ENCODE measurements at places on chromosomes 1 and 21.

- DNase-seq, result no peak
Measured at GRCh38 chr1:22587247-22587646, 24.0 kb downstream of the EPHA8 start.

- DNase-seq, result no peak
Measured at GRCh38 chr1:9429342-9429711, 109.9 kb upstream of the SLC25A33 start.

DNA sequence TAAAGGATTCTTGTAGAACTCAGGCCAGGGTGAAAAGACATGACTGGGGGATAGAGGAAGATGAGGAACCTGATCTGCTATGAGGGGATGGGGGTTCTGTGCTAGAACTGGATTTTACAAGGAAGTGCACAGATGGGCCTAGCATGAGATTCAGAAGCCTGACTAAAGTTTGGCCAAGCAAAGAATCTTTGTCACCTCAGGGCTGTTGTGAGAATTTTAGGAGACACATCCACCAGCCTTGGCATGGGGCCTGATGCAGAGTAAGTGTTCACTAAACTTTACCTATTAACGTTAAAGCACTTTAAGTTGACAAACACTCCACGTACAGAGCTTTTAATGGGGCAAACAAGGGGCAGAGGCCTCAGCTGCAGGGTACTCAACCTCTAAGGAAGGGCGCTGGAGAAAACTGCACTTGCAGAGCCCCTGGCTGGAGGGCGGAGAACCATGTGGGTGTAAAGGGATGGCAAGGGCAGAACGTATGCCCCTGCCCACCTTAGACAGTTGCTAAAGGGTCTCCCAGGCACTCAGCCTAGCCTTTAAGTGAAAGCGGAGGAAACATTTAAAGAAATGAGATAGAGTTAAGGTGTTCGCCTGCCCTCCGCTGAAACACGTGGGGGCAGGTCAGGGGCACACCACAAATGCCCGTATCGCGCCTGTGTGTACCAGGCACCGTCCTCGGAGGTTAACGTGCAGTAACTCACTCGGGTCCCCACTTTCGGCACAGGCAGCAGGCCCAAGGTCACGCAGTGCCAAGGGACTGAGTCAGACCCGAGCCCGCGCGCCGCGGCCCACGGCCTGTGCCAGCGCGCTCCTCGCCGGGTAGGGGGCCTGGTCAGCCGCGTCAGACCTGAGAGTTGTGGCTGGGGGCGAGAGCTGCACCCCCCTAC lies 990 bp upstream of the MRPS6 start:
- no peak for DNase-seq

DNA sequence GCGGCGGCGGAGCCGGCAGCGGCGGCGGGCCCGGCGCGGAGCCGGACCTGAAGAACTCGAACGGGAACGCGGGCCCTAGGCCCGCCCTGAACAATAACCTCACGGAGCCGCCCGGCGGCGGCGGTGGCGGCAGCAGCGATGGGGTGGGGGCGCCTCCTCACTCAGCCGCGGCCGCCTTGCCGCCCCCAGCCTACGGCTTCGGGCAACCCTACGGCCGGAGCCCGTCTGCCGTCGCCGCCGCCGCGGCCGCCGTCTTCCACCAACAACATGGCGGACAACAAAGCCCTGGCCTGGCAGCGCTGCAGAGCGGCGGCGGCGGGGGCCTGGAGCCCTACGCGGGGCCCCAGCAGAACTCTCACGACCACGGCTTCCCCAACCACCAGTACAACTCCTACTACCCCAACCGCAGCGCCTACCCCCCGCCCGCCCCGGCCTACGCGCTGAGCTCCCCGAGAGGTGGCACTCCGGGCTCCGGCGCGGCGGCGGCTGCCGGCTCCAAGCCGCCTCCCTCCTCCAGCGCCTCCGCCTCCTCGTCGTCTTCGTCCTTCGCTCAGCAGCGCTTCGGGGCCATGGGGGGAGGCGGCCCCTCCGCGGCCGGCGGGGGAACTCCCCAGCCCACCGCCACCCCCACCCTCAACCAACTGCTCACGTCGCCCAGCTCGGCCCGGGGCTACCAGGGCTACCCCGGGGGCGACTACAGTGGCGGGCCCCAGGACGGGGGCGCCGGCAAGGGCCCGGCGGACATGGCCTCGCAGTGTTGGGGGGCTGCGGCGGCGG lies 1.0 kb downstream of the ARID1A start:
- DNase-seq, result no peak

GRCh38 chr1:109959632-109959973 lies 25.0 kb upstream of the AHCYL1 start:
- no peak for DNase-seq

DNA sequence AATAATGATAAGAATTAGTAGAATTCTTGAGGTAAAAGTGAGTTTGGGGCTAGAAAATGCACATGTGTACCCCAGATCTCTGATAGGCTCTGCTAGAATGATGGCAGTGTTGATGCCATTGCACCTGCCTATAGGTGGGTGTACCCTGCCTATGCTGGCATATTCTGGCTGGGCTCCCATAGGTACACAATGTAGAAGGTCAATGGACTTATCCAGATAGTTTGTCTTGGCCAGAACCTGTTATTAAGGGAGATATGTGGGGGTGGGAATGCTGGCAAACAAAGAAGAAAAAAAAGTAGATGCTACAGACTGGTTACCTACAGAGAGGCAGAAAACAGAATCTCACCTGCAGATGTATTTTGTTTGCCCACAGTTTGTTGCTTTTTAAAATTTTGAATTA lies 14.1 kb upstream of the KLHDC8A start:
- no peak for DNase-seq

DNA sequence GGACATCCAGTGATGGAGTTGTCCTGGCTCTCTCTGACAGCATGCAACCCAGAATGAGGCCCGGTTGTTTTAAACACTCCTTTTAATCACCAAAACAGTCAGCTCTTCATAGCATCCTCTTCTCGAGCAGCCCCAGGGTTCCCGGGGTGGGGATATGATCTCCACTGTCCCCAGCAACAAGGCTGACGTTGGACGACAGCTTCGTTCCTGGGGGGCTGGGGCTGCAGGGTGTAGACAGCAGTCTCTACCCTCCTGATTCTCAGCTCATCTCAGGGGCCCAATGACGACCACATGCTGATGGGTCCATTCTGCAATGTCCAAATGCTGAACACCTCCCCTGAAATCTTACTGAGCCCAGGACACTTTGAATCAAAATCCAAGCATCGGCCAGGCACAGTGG lies 27.0 kb downstream of the TRIM11 start:
- DNase-seq, result no peak

DNA sequence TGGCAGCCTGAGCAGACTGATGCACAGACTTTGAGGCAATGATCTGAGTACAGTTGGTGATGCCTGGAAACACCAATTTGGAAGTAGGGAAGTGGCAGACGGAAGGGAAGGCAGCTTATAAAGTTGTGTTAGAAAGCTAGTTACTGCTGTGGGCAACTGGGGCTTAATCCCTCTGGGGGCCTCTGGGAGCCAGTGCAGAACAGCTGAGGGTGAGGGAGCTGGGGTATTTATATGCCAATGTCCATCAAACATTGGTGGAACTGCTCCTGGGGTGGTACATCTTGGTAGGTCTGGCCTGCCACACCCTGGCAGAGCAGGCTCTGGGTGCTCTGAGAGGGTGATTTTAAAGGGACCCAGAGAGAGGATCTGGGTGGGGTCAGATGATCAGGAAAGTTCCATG lies 28.1 kb downstream of the TNFRSF8 start:
- DNase-seq, result no peak

- DNase-seq, result no peak
Measured at GRCh38 chr21:46061950-46062349, 36.0 kb upstream of the COL6A2 start.

- DNase-seq, result no peak
Measured at GRCh38 chr1:11053758-11054137, 6.1 kb downstream of the SRM start.

DNA sequence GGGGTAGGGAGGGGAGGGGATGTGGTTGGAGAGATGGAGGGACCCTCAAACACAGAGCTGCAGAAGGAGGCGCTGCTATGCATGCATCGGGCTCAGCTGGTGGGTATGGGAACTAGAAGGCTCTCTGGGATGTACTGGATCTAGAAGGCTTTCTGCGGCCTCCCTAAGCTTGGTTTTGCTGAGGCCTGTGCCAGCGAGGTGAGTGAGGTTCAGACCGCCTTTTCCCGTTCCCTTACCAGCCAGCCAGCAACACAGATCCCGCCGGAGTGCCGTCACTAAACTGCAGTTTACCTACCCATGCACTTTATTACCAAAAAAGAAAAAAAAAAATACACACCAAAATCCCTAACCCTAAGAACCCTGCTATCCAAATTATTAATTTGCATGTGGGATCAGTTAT lies 180.2 kb downstream of the PRDM16 start:
- no peak for DNase-seq

DNA sequence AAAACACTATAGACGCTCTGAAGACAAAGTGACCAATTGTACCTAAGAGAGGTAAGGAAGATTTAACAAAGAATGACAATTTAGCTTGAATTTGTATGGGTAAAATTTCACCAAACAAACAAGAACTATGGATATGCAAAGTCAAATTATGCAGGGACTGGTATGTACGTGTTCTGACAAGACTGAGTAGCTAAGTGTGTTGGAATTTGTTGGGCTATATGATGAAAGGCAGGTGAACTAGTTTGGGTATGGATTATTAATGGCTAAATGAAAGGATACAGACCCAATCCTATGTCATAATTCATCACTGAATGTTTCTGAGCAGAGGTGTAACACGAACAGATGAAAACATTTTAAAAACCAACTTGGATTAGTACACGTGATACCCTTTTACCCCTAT lies 7.6 kb downstream of the DNTTIP2 start:
- no peak for DNase-seq

GRCh38 chr1:13699510-13699909 lies 478 bp upstream of the PRDM2 start:
- no peak for DNase-seq

GRCh38 chr1:201172999-201173610 lies 17.5 kb upstream of the IGFN1 start:
- no peak for DNase-seq

GRCh38 chr1:168509875-168510791 lies 33.7 kb downstream of the XCL2 start:
- DNase-seq, result no peak
